ENCODE measurements at places on chromosomes 16 and 17.
A peak's percentile ranks its signal among the peaks of the same experiment; 100 is the strongest.

- no peak for DNase-seq
These were observed 5.6 kb downstream of the KCTD13 start for GRCh38 chr16:29920288-29921033.

GRCh38 chr17:58278661-58279015 is 2.1 kb downstream of the MPO start:
- no peak for DNase-seq

- no peak for DNase-seq
These were observed 267.3 kb downstream of the MAP2K4 start for GRCh38 chr17:12287953-12288352.

- DNase-seq, result no peak
These were observed 54.3 kb upstream of the RBFOX3 start for GRCh38 chr17:79664930-79665737.

- DNase-seq, result no peak
These were observed 6.5 kb upstream of the HOXB13 start for GRCh38 chr17:48735062-48735351.

DNA sequence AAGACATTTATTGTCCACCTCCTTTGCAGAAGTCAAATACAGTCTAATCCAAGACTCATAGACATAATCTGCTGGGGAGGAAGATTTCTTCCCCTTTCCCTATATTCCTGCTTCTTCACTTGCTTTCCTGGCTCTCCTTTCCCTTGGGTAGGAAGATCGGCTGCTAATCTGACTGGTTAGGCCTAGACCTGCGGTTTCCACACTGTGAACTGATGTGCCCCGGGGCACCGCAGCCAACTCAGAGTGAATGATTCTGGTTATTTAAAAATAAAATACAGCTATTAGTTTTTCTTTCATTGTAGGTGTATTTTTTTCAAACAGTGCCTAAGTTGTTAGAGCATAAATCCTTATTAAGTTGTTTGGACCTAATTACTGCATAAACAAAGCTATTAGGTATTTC is 78.9 kb downstream of the DNAH3 start:
- DNase-seq, result no peak

DNA sequence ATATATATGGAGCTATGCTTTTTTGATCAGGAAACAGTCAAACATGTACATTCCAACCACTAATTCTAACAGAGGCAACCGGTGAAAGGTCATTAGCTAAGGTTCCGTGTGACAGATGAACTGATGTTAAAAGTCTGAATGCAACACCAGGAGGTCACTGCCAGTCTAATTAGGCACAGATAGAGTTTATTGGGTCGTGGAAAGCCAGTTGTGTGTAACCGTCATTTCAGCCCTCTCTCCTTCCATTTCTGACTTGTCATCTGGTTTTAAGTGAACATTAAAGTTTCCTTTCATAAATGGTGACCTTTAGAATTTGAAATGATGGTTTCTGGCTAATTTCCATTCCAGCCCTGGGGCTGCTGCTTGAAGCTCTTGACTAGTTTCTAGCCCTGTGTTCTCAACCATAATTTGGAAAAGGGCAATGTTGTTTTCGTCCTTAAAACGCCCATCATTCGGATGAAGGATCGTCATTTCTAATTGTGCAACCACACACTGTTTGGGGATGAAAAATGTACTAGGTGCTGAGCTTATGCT is 23.9 kb downstream of the CACNG3 start:
- DNase-seq, result no peak

DNA sequence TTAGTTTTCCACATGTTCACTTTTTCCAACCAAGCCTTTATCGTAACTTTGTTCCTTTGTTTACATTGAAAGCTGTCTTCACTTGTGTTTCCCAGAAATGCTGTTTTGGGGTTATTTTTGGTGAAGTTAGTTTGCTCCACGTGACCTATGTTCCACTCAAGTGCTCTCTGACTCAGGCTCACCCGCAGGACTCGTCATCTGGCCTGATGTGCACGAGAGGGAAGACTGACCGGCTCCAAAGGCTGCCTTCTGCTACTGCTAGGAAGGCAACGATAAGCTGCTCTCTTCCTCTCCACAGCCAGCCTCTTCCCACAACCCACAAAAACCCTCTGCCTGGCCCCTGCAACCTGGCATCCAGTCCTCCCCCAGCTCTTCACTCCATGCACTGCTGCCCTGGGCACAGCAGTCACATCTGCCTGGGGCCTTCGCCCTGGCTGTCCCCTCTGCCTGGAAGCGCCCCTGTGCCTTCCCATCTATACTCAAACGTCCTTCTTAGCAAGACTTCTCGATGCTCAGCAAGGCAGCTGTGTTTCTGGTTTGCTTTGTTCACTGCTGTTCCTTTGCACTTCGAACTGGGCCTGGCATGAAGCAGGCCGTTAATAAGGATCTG is 28.0 kb downstream of the ZCCHC14 start:
- no peak for DNase-seq

DNA sequence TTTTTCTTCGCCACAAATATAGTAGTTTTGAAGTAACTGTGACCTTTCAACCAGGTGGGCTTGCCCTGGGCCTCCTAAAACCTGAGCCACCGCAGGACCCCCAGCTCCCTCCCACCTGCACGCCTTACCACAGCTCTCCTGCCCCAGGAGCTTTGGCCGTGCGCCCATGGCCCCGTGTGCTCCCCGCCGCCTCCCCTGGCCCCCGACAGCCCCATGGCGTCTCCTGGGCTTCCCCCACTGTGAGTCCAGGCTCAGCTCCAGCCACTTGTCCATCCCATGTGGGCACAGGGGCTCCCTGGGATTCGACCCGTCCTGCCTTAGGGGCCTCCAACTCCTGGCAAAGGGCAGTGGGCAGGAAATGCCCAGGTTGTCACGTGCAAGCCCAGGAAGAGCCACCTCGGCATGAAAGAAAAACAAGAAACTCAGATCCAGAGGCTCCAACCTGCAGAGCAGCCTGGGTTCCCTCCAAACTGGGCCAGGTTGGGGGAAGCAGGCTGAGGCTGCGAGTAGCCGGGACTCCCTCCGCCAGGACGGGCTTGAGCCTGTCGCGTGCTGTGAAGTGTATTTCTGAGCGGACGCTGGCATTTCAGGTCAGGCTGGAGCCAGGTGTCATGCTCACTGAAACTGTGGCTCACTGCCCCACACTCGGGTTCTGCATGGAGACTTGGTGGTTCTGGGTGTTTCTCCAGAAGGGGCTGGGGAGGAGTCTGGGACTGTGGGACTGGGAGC is 5.8 kb downstream of the LGALS3BP start:
- DNase-seq, result no peak

DNA sequence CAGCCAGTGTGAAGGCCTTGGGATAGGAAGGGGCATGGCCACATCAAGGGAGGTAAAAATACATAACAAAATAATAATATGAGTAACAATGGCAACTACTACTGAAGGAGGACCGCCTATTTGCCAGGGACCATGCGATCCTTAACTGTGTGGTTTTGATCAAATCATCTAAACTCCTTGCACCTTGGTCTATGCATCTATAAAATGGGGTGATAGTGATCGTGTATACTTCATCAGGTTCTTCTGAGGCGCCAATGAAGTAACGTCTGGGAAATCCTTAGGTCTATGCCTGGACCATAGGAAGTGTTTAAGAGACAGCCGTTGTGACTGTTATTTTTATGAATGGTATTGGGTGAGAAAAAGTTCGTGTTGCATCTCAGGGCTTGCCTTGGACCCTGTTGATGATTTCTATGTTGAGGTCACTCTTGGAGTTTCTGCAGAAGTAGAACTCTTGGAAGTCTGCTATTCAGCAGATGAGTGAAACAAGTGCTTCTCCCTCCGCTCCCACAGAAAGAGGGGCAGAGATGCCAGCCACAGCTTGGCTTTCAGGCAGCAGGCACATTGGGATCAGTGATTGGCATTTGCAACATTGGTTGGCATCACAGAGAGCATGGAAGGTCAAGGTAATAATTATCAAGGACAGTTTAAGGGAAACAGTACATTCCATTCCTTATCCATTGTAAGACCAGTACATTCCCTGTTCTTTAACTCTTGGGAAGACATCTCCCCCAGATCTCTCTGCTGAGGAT is 63.1 kb downstream of the PRKCB start:
- no peak for DNase-seq

DNA sequence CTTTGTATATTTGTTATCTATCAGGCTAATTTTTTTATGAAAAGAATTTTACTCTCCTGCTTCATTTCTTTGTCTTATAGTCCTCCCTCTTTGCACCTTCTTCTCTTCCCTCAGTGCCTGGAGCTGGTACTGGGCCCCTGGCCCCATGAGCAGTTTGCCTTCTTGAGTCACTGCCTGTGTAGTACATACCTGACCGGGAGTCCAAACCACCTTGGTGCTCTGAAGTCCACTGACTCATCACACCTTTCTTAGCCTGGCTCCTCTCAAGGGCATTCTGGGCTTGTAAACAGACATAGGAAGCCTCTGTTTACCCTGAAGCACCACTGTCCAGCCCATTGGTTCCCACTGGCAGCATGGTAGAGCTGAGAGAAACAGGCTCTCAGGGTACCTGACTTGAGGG is 11.0 kb upstream of the TACO1 start:
- no peak for DNase-seq

DNA sequence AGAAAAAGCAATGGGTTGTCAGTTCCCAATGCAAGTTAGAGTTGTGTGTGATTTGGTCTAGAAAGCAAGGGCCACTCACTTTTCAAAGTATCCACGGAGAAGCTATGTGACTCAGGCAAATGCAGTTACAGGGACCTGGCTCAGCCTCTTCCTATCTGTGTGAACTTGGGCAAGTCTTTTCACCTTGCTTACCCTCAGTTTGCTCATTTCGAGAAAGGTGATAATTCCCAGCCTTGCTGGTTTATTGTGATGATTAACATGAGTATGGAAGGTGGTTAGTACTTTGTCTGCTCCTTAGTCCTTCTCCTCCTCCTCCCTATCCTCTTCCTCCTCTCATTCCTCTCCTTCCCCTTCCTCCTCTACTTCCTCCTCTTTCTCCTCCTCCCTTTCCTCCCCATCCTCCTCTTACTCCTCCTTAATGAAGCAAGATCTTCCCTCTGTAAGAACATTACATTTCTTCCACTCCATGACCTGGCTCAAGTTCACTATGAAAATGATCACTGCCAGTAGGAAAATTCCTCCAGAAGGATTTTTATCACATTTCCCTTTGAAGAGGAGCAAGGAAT is 204.0 kb downstream of the GRIN2A start:
- DNase-seq, result no peak

DNA sequence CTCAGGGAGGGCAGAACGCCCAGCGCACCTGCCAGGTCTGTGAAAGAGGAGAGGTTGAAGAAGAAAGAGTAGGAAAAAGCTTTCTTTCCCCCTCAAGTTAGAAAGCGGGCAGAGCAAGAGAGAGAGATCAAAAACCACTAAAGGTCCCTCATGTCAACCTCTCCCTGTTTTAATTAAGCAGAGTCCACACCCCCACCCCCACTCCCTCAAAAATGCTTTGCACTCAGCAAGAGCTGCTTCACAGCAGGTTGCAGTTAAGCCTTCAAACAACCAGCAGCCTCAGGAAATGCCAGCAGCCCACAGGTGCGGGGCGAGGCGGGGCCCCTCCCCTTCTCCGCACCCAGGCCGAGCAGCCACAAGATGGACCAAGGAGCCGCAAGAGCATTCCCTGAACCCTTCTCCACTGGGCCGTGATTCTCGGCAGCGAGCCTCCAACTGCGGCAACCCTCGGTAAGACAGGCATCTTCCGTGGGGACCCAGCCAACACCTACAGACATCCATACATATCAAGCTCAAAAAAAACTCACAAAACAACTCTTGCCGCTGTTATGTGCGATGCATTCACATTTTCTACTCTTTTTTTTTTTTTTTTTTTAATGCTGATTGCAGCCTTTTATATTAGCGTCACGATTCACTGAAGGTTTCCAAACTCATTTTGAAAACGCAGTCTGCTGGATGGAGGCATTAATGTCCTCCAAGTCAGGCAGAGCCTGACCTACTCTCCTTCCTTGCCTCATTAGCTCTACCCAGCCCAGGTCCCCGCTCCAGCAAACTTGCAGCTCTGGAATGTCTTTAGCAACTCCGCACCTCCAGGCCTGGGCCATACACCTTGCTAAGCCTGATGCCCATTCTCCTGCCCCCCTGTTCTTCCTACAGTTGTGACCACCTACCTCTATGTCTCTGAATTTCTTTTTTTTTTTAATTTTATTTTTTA is 66.1 kb downstream of the AXIN2 start:
- peak; percentile 27 for DNase-seq

DNA sequence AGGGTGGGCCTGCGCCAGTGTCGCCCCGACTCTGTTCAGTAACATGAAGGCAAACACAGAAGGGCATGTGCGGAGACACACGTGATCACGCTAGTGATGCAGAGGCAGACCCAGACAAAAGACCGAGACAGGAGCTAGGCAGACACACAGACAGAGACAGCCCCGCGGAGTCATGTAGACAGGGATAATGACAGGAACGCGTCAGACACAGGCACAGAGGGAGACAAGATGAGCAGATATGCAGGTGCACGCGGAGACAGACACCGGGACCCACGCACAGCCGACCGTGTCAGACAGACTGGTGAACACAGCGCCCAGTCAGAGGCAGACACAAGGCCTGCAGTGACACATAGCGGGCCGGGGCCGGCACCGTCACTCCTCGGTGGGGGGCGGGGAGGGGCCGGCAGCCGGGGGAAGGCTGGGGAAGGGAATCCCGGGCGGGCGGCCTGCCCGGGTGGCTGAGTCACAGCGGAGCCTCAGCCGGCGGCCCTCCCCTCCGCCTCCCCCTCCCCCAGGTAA is 7.4 kb downstream of the KDM6B start:
- DNase-seq, result peak; percentile 65

- DNase-seq, result no peak
These were observed 52.2 kb downstream of the BCAS3 start for GRCh38 chr17:60729854-60730253.

- DNase-seq, result no peak
These were observed 2.8 kb downstream of the ST6GALNAC1 start for GRCh38 chr17:76640550-76641380.

GRCh38 chr16:81486540-81487061 is 42.0 kb downstream of the CMIP start:
- DNase-seq, result no peak

- no peak for DNase-seq
These were observed 416 bp downstream of the METTL26 start for GRCh38 chr16:635573-636205.

GRCh38 chr17:44348234-44348987 is 3.3 kb downstream of the GRN start:
- no peak for DNase-seq

GRCh38 chr17:58492238-58493121 is 4.3 kb upstream of the HSF5 start:
- no peak for DNase-seq

DNA sequence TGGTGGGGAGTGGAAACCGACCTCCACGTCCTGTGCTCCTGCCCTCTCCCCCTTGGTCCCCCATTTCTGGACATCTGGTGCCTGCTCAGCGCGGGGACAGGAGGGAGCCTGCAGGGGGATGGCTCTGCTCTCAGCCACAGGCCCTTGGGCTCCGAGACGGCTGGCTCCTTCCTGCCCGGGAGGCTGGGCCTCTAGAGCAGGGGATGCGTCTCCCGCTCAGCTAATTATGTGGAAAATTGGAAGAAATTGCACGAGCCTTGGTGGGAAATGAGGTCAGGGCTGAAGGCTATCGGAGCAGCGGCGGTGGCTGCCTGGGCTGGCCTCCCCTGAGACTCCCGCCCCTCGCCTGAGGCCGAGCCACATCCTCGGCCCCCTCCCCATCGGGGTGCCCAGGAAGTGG is 154.6 kb upstream of the CIBAR2 start:
- DNase-seq, result no peak

- DNase-seq, result no peak
These were observed 313.4 kb downstream of the CDH11 start for GRCh38 chr16:64808474-64808873.

GRCh38 chr17:19345067-19345460 is 17.5 kb downstream of the B9D1 start:
- DNase-seq, result no peak
